Stimulated activated CD8-positive, alpha-beta memory T cell treated with anti-CD3 and anti-CD28 coated beads, Interleukin-15, amount 100 ng/mL, for 4 hours (primary cell): ENCODE measurements at places on chromosomes 6 and 20.

DNA sequence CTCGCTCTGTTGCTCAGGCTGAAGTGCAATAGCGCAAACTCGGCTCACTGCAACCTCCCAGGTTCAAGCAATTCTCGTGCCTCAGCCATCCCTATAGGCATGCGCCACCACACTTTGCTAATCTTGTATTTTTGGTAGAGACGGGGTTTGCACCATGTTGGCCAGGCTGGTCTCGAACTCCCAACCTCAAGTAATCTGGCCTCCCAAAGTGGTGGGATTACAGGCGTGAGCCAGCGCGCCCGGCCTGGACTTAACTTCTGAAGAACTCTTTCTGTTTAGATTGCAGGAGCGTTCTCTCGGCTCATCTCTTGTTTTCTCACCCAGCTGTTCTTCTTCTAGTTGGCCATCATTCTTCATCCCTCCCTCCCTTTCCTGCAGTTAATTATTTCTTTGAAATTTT lies 30.3 kb downstream of the GTF2H5 start:
- DNase-seq: no peak

GRCh38 chr20:33262658-33263065 lies 20.4 kb upstream of the BPIFB1 start:
- DNase-seq: no peak

- DNase-seq: no peak
Observed at GRCh38 chr6:35267446-35267845, 7.9 kb downstream of the ZNF76 start.

DNA sequence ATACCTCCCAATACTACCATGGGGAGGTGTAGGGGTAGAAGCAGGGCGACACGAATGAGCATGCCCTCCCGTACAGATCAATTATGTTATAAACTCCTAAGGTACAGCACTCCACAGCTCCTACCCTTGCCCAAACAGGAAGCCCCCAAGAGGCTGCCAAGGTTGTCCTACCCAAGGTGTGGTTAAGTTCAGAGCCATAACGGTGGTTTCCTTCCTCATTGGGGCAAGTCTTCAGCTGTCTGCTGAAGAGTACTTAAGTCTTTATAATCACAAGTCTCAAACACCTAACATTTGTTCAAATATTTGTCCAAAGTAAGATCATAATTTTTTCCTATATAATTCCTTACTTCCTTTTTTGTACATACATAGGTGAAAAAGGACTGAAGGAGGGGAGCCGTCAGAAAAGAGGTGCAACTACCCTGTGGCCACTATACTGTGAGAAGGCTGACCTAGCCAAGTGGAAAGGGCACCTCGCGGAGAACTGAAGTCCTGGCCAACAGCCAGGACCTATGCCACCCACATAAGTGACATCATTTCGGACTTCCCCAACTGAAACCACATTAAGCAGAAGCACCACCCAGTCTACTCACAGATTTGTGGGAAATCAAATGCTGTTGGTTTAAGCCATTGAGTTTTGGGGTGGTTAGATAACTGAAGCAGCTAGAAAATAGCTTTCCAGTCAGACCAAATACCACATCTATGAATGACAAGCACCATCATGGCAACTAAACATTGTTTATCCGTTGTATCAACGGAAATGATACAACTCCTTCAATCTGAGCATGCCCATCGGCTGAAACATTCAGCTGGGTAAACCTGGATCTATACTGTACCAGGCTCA lies 2.9 kb upstream of the RAB22A start:
- peak; percentile 61 for DNase-seq

GRCh38 chr6:35124356-35124755 lies 16.8 kb downstream of the TCP11 start:
- DNase-seq: no peak

- no peak for DNase-seq
Observed at GRCh38 chr20:41861772-41862422, 243.7 kb upstream of the CHD6 start.

- no peak for DNase-seq
Observed at GRCh38 chr20:55684578-55684977, 320.7 kb downstream of the CBLN4 start.

DNA sequence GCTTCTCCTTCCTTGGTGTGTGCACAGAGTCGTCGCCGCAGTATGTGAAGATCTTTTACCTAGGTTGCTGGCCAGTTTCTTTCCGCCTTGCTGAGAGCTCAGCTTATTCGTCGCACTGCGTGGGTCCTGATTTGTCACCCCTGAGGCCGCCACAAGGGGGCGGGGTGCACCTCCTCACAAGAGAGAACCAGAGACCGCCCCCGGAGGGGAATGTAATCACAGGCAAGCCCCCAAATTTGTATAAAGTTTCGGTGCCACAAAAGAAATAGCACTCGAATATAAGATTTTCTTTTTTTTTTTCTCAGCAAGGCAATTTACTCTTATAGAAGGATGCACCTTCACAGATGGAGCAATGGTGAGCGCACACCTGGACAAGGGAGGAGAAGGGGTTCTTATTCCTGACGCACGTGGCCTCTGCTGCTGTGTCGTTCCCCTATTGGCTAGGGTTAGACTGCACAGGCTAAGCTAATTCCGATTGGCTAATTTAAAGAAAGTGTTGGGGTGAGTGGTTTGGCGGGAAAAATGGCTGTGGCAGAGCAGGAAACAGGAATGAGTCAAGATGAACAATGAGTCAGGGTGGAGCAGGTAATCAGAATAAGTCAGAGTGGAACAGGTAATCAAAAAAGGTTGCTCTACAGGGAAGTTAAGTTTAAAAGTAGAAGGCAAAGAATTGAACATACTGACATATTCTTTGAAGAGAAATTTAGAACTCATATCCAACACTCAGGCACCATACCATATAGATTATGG lies 19.5 kb downstream of the NCOA3 start:
- DNase-seq: no peak

DNA sequence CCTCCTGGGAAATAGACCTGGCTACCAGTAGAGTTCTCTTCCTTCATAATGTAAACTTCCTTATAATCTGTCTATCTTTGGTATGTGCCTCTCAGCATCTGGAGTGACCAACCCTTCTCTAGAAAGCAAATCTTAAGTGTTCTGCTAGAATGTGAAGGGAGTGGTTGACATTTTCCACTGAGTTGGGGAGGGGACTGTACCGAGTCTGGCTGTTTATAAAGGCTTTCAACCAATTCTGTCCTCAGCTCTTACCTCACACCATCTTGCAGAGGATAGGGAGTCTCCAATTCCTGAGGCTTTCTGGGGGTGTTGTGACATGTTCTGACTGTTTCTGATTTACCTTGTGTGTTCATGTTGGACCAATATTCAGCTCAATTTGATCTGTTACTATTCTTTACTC lies 39.6 kb downstream of the FAM217A start:
- DNase-seq: no peak
